Right renal pelvis (tissue), 4 donors: ENCODE measurements at places on chromosomes 13 and 19. TPM values are rescaled to one million over a fixed set of nuclear protein-coding genes. Genes with fewer than 3 reads are reported as not detected.

- no peak for DNase-seq
Observed at GRCh38 chr13:48838193-48838973, 137.3 kb upstream of the FNDC3A start.

DNA sequence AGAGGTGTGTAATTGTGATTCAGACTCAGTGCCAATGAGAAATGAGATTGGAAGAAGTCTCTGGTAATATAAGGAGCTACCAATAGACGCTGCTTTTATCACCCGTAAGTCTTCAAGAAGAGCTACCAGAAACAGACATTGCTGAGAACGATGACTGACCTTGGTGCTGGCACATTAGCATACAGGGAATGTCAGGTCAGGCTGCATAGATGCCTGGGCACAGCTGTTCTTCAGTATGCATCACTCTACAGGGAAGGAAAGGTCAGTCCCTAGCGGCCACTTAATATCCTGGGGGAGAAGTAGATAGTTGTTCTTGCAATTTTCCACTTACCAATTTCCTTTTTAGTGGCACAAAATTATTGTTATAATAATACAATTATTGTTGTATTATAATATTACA is 380.4 kb downstream of the PCDH9 start:
- DNase-seq = no peak

DNA sequence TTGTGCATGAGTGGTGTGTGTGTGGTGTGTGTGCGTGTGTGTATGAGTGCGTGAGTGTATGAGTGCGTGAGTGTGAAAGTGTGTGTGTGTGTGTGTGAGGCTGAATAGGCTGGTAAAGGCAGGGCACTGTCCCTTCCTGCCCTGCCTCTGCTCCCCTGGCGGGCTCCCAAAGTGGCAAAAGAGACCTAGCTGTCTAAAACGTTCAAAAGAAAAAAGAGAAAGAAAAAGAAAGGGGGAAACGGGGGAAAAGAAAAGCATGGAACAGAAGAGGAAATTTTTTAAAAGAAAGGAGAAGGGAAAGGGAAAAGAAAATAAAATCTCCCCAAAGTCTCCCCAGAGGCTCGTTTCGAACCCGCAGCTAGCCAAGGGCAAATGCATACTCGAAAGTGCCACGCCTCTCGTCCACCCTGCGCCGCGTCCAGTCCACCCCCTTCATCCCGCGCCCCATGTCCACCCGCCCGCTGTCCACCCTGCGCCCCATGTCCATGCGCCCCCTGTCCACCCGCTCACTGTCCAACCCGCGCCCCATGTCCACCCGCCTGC is 37.0 kb upstream of the FLT1 start:
- DNase-seq = no peak

- no peak for DNase-seq
Observed at GRCh38 chr19:39377373-39378362, 13.2 kb downstream of the PAF1 start.

DNA sequence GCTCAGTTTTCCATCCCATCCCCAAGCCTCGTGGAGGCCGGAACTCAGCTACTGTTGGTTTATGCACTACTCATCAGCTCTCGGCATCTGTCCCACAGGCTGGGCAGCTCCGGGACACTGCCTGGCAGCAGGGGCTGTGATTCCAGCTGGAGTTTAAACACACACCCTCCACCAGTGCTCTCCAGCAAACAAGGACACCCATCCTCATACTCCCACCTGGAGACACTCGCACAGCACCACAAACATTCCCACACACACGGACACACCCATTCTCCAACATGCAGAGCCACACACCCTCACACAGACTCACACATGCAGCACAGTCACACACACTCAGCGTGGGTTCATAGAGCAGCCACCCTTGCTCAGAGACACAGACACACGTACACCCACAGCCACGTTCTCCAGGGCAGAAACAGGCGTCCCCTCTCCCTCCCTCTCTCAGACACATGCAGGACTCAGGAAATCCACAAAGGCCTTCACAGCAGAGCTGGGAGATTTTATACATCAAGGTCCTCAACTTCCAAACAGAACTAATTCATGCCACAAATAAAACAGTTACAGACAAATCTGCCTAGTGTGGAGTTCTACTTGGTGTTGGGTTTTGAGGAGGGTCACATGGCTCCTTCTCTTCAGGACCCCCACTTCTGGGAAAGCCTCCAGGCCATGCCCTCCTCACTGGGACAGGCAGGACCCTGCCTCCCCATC is 785.4 kb downstream of the UQCRFS1 start:
- no peak for DNase-seq

- no peak for DNase-seq
Observed at GRCh38 chr19:50204811-50205675, 1.6 kb downstream of the MYH14 start.

GRCh38 chr19:48196321-48196763 is 25.9 kb downstream of the ZSWIM9 start:
- DNase-seq = no peak

DNA sequence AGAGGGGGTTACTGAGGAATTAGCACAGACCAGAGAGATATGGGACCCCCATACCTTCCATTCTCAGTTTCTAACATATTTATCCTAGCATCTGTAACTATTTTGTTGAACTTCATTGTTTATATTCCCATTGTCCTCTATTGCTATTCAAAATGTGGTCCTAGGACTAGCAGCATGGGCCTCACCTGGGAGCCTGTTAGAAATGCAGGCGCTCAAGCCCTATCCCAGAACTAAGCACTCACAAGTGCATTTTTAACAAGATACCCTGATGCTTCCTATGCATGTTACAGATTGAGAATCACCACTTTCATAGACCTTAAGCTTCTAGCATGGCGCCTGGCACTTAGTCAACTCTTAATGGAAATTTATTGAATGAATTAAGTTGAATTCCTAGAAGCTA is 58.3 kb upstream of the TDRD3 start:
- no peak for DNase-seq

DNA sequence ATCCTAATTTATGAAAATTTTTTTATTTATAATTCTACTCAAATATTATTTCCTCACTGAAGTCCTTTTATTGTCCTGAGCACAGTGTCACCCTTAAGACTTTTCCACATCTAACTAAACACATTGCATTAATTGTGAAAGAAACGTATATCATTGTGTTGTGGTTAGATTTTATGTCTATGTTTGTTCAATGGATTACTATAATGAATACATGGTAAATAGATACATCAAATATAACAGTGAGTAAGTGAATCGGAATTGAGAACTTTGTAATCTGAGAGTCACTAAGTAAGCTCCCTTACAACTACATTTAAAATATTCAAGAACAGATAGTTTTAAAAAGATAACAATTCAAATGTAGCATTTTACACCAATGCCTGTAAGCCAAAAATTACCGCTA is 417.6 kb upstream of the PCDH20 start:
- no peak for DNase-seq

- DNase-seq = no peak
Observed at GRCh38 chr13:52428295-52428694, 22.1 kb downstream of the VPS36 start.

DNA sequence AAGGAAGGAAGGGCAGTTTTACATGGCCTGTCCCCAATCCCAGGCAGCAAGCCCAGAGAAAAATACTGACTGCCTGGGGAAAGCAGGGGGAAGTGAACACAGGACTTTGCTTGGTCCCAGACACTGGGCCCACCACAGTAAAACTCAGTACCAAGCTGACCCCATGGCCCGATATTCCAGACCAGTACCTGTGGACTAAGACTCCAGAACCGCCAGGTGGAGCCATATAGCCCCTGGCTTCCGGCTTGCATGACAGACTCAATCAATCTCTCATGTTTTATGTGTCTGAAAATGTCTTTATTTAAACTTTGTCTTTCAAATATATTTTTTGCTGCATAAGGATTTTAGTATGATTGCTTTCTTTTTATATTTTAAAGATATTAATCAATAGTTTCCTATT is 767.9 kb upstream of the SLITRK6 start:
- no peak for DNase-seq

GRCh38 chr19:14450168-14450874 is 17.2 kb downstream of the PKN1 start:
- no peak for DNase-seq

GRCh38 chr19:55304279-55304978 is 20.6 kb downstream of the BRSK1 start:
- no peak for DNase-seq

GRCh38 chr13:35086667-35087066 is 144.6 kb downstream of the NBEA start:
- DNase-seq = no peak

- no peak for DNase-seq
Observed at GRCh38 chr19:41555748-41556147, 20.2 kb upstream of the CEACAM21 start.

GRCh38 chr13:101868585-101869469 is 416.4 kb downstream of the ITGBL1 start:
- DNase-seq = no peak

DNA sequence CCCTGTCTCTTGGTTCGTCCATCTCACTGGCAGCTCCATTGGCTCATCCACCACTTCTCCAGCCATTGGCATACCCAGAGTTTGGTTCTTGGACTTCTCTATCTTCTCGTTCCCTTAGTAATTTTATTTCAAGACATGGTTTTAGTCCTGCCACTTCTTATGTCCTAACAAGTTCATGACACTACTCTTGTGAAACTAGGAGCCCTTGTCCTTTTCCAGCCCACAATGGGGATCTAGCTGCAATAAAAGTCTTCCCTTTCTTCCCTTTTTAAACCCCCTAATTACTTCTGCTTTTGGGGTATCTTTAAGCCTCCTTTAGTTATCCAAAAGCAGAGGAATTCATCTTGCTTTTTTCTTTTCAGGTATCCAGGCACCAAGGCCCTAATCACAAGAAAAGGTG is 2.9 kb upstream of the RCBTB2 start:
- no peak for DNase-seq

The OR7C1 gene
- polyA plus RNA-seq = 0.17 TPM

The CERS1 gene
- 6.4 TPM for polyA plus RNA-seq

The CASP14 gene
- not detected for polyA plus RNA-seq

The ZNF98 gene
- polyA plus RNA-seq = 1.3 TPM

The OR7D2 gene
- 0.07 TPM for polyA plus RNA-seq

The ZSCAN4 gene
- not detected for polyA plus RNA-seq

The AZU1 gene
- polyA plus RNA-seq = 0.76 TPM

The PDE4C gene
- 0.39 TPM for polyA plus RNA-seq

The COL5A3 gene
- 0.73 TPM for polyA plus RNA-seq

The CYP4F3 gene
- polyA plus RNA-seq = 0.40 TPM

The NLRP11 gene
- 0.19 TPM for polyA plus RNA-seq
